Activated T-cell treated with anti-CD3 and anti-CD28 coated beads, Interleukin-2, amount 50 U/mL, for 1 hour (primary cell): ENCODE measurements at places on chromosomes 6 and 20.

DNA sequence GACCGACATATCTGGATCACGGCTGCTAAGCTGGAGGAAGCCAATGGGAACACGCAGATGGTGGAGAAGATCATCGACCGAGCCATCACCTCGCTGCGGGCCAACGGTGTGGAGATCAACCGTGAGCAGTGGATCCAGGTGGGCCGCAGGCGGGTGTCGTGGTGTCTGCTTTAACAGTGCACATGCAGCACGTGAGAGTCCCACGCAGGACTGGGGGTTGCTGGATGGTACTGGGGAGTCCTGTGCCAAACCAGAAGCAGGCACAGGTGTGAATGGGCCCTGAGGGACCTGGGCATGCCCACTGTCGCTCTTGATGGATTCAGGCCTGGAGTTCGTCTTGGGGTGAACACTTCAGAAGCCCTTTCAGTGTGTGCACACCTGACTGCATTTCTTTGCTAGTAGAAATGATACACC is 24.6 kb upstream of the C20orf204 start:
- DNase-seq: no peak

GRCh38 chr6:3343089-3343883 is 84.5 kb downstream of the PSMG4 start:
- no peak for DNase-seq

DNA sequence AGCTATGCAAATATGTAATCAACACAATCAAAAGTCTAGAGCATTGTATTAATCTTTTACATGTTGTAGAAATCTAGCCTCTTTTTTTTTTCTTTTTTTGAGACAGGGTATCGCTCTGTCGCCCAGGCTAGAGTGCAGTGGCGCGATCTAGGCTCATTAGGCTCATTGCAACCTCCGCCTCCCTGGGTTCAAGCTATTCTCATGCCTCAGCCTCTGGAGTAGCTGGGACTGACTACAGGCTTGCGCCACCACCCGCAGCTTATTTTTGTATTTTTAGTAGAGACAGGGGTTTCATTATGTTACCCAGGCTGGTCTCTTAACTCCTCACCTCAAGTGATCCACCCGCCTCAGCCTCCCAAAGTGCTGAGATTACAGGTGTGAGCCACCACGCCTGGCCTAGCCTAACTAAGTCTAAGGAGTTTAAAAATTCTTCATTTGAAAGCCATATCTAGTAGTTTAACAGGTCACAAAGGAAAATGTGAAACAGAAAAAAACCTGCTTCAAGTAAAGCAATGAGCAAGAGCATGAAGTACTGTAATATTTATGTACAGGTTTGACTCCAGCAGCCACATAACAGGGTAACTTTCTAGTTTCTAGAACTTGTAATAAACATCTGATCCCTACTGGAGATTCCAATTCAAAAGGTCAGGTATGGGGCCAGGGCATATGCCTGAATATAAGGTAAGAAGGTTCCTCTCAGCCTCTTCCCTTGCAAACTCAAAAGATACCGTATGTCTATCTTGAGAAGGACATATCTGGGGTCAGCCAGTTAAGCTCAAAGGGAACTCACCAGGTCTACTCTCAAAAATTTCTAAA is 4.4 kb downstream of the CPNE1 start:
- no peak for DNase-seq

DNA sequence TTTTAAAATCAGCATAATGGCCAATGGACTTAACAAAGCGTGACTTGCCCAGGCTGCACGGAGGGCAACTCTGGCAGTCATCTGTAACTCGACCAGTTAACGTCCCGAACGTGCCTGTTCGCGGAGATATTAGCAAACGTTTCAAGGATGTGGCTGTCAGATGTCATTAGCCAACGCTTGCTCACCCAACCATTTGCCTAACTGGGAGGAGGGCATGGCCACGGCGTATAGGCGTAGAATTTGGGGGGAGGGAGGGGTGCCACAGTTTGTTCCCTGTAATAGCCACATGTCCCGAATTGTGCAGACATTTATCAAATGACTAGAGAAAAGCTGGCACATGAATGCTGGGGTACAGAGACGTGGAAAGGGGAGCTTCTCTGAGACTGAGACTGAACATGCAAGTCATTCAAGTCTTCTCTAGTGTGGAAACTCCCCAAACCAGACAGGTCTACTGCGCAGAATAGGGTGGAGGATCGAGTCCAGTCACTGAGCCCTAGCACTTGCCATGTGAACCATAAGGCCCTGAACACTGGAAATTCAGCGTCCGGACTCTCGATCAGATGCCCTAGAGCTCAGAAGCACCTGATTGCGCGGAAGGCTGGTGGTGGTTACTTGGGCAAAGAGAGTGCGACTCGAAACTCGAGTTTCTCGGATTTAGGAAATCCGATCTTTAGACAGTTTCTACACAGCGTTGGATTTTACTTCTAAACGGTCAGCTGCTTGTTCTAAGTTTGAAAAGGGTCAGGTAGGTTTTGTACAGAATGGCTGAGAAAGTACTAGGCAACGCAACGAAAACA is 32.6 kb downstream of the TFAP2B start:
- DNase-seq: no peak

- DNase-seq: no peak
Measured at GRCh38 chr6:156948277-156948676, 171.1 kb downstream of the ARID1B start.

- DNase-seq: no peak
Measured at GRCh38 chr20:772806-773205, 4.5 kb upstream of the SLC52A3 start.

DNA sequence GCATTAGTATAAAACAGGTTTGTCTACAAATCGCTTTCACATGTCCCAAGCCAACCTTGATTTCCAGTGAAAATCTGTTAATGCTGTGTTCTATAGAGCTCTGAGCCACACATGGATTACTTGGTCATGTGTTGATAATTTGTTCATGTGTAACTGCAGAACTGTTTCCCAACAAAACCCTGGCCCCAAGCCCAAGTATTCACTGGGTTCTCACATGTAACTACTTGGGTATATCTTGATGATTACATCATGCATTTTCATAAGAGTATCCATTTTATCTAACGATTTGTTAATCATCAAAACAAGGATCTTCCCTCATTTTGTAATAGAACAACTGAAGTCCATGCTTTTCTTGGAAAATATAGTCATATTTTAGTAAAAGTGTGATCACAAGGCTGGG is 657.6 kb downstream of the PRKN start:
- DNase-seq: no peak

- no peak for DNase-seq
Measured at GRCh38 chr6:108348655-108349349, 53.9 kb downstream of the AFG1L start.

- DNase-seq: no peak
Measured at GRCh38 chr6:27962506-27962905, 5.5 kb downstream of the OR2B6 start.

- DNase-seq: no peak
Measured at GRCh38 chr6:16725145-16725864, 36.0 kb downstream of the ATXN1 start.

DNA sequence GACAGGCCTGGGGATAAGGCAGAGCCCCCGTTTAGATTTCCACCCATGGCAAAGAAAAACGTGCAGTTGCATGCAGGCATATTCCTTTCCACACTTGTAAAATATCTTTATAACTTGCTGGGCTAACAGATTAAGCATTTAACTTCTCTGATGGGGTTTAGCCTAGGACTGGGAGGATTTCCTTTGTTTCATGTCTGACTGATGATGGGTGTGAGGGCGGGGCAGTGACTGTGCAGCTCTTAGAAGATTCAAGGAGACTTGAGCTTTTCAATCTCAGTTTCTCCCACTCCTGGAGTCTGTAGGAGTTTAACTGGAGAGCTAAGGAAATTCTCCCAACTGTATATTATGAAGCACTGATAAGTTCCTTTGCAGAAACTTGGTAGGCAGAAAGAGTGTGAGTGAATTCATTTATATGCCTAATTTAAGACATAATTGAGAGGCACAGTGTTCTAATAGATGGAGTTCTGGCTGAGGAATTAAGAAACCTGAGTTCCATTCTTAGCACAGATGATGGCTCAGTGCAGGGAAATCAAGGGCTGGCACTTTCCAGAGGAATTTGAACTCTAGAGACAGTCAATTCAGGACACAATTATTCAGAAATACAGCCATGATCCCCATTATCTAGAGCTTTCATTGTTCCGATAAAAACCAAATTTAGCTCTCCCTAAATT is 214.6 kb upstream of the CNR1 start:
- DNase-seq: no peak

- DNase-seq: no peak
Measured at GRCh38 chr6:34333858-34334257, 58.6 kb downstream of the NUDT3 start.

DNA sequence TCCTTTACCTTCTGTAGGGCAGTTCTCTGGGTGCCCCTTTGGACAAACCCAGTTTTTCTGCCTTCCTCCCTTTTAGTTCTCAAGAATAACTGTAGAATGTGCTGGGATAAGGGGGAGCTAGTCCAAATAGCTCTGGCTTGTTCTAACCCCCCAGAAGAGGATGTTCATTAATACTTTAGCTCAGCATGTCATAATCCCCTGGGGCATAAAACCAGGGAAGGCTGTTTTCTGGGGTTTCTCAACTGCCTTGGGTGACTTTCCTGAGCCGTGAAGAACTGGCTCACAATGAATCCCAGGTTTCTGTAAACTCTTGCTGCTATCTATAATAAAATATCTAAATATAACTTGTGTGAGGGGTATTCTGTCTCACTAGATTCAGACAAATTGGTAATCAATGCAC is 44.5 kb upstream of the RNF217 start:
- DNase-seq: no peak

DNA sequence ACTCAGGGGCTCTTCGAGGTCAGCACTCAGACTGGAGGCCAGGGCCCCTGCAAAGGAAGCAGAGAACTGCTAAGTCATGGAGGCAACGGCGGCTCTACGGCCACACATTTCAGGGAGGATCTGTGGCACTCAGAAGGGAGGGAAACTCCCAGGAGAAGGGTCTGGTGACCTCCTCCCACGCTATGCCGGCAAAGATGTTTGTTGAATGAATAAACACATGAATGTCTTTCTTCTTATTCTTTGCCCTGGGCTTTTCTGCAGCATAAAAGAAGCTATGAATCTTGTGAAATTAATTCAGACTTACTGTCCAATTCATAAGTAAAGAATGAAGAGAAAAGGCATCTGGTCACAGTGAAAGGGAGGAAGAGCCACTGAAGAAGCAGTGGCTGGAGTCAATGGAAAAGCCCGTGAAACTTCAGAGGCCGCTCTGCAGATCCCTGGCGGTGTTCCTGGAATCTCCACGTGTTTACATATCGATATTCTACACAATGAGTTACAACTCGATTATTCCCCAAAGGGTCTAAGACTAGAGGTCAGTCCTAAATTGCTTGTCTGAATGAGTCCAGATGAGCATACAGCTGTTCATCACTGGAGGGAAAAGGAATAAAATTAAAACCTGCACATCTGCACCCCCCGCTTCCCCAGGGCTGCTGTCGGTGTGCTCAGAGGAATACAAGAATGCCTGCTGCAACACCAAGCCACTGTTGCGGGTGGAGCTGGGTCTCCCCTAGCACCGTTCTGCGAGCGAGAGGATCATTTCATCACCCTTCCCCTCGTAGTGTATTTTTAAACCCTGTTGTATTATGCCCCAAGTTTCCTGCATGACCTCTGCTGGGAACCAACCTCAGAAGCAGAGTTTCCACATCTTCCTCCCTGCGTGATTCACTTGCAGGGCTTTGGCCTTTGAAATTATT is 25.6 kb downstream of the INSM1 start:
- DNase-seq: no peak

- no peak for DNase-seq
Measured at GRCh38 chr6:31114970-31115849, 610 bp downstream of the PSORS1C1 start.

DNA sequence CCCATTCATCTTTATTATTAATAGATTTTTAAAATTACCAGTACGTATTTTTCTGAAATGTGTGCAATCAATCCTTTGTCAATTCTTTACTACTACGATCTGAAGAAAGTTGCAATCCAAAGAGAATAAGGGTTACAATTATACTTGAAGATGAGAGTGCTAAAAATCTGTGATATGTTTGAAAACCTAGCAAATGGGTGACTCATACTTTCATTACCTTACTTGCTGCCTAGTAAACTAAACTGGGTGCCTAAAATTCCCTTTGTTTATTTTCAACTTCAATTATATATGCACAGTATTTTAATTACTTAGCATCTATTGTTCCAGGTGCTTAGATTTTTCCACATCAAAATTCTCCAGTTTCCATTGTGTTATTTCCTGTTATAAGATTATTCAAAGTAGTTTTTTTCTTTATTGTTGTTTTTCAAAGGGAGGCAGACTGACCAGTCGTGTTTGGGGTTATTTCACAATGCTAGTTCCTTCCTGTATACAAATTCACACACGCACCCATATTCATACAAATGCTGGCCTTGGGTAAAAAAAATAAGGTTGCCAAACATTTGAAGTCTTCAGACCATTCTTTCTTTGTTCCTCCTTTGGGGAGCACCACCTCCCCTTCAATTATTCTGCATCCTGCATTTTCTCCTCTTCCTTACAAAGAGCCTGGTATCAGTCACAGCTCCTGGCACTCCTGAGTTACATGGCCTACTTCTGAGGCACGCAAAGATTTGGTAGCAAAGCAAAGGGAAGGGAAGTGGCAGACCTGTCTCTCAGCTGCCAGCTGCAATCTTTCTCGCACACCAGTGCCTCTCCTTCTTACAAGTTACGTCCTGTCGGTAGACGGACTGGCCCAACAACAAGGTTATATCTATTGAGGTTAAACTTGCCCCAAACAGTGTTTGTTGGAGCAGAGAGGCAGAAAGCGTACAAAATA is 16.2 kb upstream of the FAM135A start:
- DNase-seq: no peak

- no peak for DNase-seq
Measured at GRCh38 chr20:15627501-15627903, 945.7 kb downstream of the KIF16B start.

DNA sequence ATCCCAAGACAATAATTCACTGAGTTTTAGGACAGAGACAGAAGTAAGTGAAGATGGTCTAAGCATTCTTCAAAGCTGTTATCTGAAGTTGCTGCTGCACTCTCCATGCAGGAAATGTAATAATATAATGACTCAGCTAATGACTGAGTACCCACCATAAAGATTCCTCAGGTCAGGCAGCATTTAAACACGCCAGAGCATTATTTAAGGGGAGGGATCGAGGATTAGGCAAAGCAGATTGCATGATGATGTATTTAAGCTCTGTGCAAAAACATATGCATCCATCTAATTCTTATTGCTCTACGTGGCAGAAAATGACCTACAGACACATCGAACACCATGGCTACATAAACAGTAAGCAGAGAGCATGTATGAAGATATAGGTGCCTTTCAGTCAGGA is 216.4 kb downstream of the UNC5CL start:
- DNase-seq: no peak

DNA sequence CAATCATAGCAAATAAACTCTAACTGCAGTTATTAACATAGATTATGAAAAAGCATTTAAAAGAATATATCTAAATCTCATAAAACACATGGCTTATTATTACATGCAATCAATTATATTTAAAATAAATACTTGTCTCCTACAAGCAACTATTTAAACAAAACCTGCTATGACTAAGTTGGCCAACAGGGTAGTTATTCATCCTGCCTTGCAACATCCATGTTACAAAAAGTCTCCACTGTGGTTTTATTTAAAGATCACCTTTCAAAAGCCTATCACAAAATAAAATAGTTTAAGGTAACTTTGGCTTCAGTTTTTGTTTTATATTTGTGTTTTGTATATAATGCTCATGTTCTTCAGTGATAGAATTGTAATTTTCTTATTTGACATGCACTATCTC is 1127.0 kb upstream of the MAP3K7 start:
- no peak for DNase-seq
